ENCODE measurements at places on chromosomes 13 and 19. TPM values are rescaled to one million over a fixed set of nuclear protein-coding genes. Genes with fewer than 3 reads are reported as not detected.

- DNase-seq, result peak; percentile 85
- H3K4me3 ChIP-seq, result no peak overlapping the region
- no peak overlapping the region for H3K27ac ChIP-seq
These were observed 77.4 kb upstream of the LRCH1 start for GRCh38 chr13:46475541-46475991.

GRCh38 chr13:32903720-32904119, 112.5 kb upstream of the KL start:
- no peaks in the 10 kb centered on the region for H3K36me3 ChIP-seq
- peak; percentile 24 for DNase-seq
- H3K4me3 ChIP-seq, result no peak overlapping the region
- no peak overlapping the region for H3K27ac ChIP-seq
- no peaks in the 10 kb centered on the region for H3K27me3 ChIP-seq
- H3K4me1 ChIP-seq, result peaks cover 35% of the 10 kb centered on the region

GRCh38 chr13:38630780-38631179, 56.1 kb upstream of the FREM2 start:
- H3K27me3 ChIP-seq, result no peaks in the 10 kb centered on the region
- H3K27ac ChIP-seq, result no peak overlapping the region
- peak; percentile 86 for DNase-seq
- H3K4me1 ChIP-seq, result peaks cover 10% of the 10 kb centered on the region
- H3K4me3 ChIP-seq, result peak overlapping the region; percentile 36

DNA sequence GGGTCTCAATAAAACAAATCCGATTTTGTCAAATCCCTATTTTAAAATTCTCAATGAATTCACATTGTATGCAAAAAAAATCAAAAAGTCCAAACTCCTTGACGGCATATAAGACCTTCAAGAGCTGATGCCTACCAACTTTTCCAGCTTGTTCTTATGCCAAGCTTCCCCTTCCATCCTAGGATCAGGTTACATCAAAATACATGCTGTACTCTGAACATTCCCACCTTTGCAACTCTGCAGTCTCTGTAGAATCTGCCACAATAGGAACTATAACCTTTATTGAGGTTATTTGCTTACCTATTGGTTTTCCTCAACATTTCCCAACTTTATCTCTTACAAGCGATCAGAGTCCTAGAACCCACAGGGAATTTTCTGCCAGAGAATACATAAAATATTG, 7.9 kb downstream of the KBTBD7 start:
- H3K36me3 ChIP-seq, result no peaks in the 10 kb centered on the region
- no peaks in the 10 kb centered on the region for H3K27me3 ChIP-seq
- DNase-seq, result no peak
- H3K4me1 ChIP-seq, result 0 out of 2 replicates have a peak, but pooled peaks cover under 1% of the 10 kb centered on the region
- H3K27ac ChIP-seq, result no peak overlapping the region
- H3K4me3 ChIP-seq, result no peak overlapping the region

CDX2 gene
- not detected for polyA plus RNA-seq

- H3K4me3 ChIP-seq, result no peak overlapping the region
- no peak for DNase-seq
- H3K36me3 ChIP-seq, result no peaks in the 10 kb centered on the region
- H3K27me3 ChIP-seq, result no peaks in the 10 kb centered on the region
- no peaks in the 10 kb centered on the region for H3K4me1 ChIP-seq
These were observed 985 bp upstream of the CLC start for GRCh38 chr19:39738814-39739213.

DNA sequence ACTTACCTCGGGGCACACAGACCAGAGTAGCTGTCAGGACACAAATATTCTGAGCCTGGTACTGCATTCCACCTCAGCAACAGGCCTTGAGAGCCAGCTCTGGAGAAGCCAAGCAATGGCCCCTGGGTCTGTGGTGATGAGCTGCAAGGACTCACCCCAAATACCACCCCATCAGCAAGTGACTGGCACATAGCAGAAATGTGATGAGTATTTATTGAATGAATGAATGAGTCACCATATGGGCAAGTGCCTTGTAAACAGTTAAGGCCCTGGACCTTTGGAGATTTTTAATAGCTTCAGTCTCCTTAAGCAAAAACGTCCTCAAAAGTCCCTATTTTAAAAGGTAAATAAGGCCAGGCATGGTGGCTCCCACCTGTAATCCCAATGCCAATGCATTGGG, 18.2 kb downstream of the GSX1 start:
- H3K4me1 ChIP-seq, result no peaks in the 10 kb centered on the region
- peaks cover 15% of the 10 kb centered on the region for H3K27me3 ChIP-seq
- H3K36me3 ChIP-seq, result no peaks in the 10 kb centered on the region
- no peak overlapping the region for H3K27ac ChIP-seq
- H3K4me3 ChIP-seq, result no peak overlapping the region

LRG1 gene
- polyA plus RNA-seq, result not detected

GRCh38 chr13:35826626-35827254, 304.4 kb downstream of the DCLK1 start:
- no peaks in the 10 kb centered on the region for H3K36me3 ChIP-seq
- no peak for DNase-seq
- H3K4me1 ChIP-seq, result no peaks in the 10 kb centered on the region
- H3K4me3 ChIP-seq, result no peak overlapping the region

EBI3 gene
- 1.1 TPM for polyA plus RNA-seq

NLRP5 gene
- polyA plus RNA-seq, result not detected

DNA sequence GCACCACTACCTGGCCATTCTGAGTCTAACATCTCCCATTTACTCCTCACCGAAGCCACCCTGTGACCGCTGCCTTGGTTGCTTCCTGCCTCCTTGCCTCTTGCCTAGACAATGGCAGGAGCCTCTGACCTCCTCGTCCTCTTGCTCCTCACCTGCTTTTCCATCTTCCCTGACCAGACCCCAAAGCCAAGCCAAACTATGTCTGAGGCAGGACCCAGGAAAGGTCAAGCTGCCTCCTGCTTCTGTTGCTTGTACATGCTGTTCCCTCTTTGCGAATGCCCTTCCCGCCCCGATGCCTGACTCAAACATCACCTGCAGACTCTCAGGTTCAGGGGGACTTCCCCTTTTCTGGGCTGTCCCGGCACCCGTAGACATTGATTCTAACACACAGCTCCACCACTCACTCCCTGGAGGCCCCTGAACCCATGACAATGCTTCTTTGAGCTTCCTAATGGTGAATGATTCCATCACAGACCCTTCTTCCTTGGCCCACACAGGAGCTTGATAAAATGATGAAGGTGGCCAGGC, 60.8 kb downstream of the F2RL3 start:
- no peaks in the 10 kb centered on the region for H3K4me1 ChIP-seq
- DNase-seq, result no peak
- no peak overlapping the region for H3K27ac ChIP-seq
- H3K27me3 ChIP-seq, result 0 out of 2 replicates have a peak, but pooled peaks cover 6% of the 10 kb centered on the region
- no peaks in the 10 kb centered on the region for H3K36me3 ChIP-seq

CYP2F1 gene
- polyA plus RNA-seq, result not detected

All from GM23248 (cell line).